GM12878 (cell line): ENCODE measurements at places on chromosomes 12 and 14.
A peak's percentile ranks its signal among the peaks of the same experiment; 100 is the strongest.

GRCh38 chr14:49766839-49767238 is 1.1 kb upstream of the KLHDC2 start:
- H3K4me1 ChIP-seq: peaks cover 7% of the 10 kb centered on the region
- DNase-seq: no peak
- H3K4me3 ChIP-seq: peak overlapping the region; percentile 93

- no peaks in the 10 kb centered on the region for H3K4me1 ChIP-seq
- no peaks in the 10 kb centered on the region for H3K27me3 ChIP-seq
- H3K36me3 ChIP-seq: no peaks in the 10 kb centered on the region
- no peak overlapping the region for H3K27ac ChIP-seq
- no peak overlapping the region for H3K4me3 ChIP-seq
Measured at GRCh38 chr12:89280833-89281538, 71.3 kb downstream of the DUSP6 start.

GRCh38 chr14:74554742-74555362 is 57.2 kb downstream of the LTBP2 start:
- no peaks in the 10 kb centered on the region for H3K4me1 ChIP-seq
- no peak overlapping the region for H3K27ac ChIP-seq
- peaks cover 1% of the 10 kb centered on the region for H3K27me3 ChIP-seq
- no peak for DNase-seq

DNA sequence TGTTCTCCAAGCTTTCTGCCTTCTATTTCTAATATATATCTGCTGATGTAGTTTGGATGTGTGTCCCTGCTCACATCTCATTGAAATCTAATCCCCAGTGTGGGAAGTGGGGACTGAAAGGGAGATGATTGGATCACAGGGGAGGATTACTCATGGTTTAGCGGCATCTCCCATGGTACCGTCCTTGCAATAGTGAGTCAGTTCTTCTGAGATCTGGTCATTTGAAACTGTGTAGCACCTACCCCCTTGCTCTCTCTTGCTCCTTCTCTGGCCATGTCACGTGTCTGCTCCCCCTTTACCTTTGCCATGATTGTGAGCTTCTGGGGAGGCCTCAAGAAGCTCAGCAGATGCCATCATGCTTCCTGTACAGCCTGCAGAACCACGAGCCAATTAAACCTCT is 26.2 kb upstream of the ALX1 start:
- no peaks in the 10 kb centered on the region for H3K36me3 ChIP-seq
- H3K4me1 ChIP-seq: no peaks in the 10 kb centered on the region
- H3K27me3 ChIP-seq: no peaks in the 10 kb centered on the region
- no peak for DNase-seq

DNA sequence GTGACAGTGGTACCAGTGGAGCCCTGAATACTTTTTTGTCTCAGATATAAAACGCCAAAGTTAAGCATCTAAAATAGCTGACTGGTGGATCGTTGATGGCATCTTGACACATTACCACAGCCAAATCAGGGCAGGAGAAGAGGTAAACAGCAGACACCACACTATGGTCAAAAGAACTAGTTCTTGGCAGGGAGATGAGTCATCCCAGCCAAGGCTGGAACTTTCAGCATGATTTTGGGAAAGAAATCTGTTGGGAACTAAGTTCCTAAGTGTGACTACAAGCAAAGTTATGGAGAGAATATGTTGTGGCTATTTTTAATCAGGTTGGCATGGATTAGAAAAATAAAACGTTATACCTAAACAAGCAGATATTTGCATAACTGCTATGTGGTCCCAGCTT is 36.9 kb downstream of the LGR5 start:
- H3K27ac ChIP-seq: no peak overlapping the region
- no peak for DNase-seq
- H3K4me1 ChIP-seq: no peaks in the 10 kb centered on the region
- H3K27me3 ChIP-seq: no peaks in the 10 kb centered on the region
- no peak overlapping the region for H3K4me3 ChIP-seq

GRCh38 chr12:125201940-125202339 is 136.7 kb downstream of the AACS start:
- no peak for DNase-seq
- H3K27me3 ChIP-seq: no peaks in the 10 kb centered on the region
- H3K36me3 ChIP-seq: no peaks in the 10 kb centered on the region
- no peak overlapping the region for H3K27ac ChIP-seq
- no peaks in the 10 kb centered on the region for H3K4me1 ChIP-seq
- H3K4me3 ChIP-seq: no peak overlapping the region

- H3K36me3 ChIP-seq: no peaks in the 10 kb centered on the region
- no peaks in the 10 kb centered on the region for H3K27me3 ChIP-seq
- DNase-seq: peak; percentile 13
- H3K4me3 ChIP-seq: no peak overlapping the region
Measured at GRCh38 chr12:101414533-101415119, 7.1 kb upstream of the ARL1 start.

DNA sequence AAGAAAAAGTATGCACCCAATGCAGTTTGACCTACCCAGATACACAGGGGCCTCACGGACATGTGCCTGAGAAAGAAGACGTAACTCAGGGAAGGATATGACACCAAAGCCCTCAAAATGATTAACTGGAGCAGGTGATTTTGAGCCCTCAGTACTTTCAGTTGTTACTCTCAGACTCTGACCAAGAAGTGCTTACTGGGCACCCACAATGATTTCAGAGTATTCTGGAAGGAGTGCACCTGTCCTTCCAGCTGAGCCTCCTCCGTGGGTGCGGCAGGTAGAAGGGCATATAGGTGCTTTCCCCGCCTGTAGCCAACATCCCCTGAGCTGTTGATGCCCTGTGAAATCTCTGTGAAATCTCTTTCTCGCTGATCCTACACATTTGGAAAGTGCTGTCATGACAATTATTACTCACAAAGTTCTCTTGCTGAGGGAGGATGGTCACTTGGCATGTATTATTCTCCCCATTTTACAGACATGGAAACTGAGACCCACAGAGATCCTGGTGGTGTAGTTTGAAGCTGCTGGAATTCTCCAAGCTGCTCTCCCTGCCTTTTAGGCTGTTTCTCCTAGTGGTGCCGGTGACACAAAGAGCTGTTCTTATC is 154.3 kb upstream of the CCND2 start:
- no peaks in the 10 kb centered on the region for H3K36me3 ChIP-seq
- peak overlapping the region; percentile 95 for H3K27ac ChIP-seq
- peak; percentile 98 for DNase-seq
- H3K4me3 ChIP-seq: no peak overlapping the region; the same call in 1 of the 2 replicates

GRCh38 chr12:14810953-14811483 is 3.0 kb downstream of the SMCO3 start:
- H3K4me1 ChIP-seq: no peaks in the 10 kb centered on the region
- H3K36me3 ChIP-seq: no peaks in the 10 kb centered on the region
- no peak overlapping the region for H3K4me3 ChIP-seq
- no peak for DNase-seq
- no peak overlapping the region for H3K27ac ChIP-seq

DNA sequence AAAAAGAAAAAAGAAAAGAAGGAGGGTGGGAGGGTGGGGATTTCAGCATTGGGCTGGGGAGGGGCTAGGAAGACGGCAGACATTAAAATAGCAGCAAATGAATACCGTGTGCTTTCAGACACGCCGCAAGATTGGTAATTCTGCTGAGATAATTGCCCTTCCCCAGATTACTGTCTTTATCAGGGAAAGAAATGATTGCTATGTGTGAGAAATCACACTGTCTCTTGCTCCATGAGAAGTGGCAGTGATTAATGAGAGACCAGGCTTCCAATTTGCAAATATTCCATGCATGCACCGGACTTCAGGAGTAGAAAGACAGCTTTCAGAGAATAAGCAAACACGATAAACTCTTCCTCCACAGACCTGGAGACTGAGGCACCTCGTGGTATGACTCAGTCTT is 7.6 kb upstream of the KCNA5 start:
- H3K4me3 ChIP-seq: no peak overlapping the region
- peaks cover 11% of the 10 kb centered on the region for H3K4me1 ChIP-seq
- H3K36me3 ChIP-seq: no peaks in the 10 kb centered on the region
- 0 out of 2 replicates have a peak, but pooled peaks cover 1% of the 10 kb centered on the region for H3K27me3 ChIP-seq

DNA sequence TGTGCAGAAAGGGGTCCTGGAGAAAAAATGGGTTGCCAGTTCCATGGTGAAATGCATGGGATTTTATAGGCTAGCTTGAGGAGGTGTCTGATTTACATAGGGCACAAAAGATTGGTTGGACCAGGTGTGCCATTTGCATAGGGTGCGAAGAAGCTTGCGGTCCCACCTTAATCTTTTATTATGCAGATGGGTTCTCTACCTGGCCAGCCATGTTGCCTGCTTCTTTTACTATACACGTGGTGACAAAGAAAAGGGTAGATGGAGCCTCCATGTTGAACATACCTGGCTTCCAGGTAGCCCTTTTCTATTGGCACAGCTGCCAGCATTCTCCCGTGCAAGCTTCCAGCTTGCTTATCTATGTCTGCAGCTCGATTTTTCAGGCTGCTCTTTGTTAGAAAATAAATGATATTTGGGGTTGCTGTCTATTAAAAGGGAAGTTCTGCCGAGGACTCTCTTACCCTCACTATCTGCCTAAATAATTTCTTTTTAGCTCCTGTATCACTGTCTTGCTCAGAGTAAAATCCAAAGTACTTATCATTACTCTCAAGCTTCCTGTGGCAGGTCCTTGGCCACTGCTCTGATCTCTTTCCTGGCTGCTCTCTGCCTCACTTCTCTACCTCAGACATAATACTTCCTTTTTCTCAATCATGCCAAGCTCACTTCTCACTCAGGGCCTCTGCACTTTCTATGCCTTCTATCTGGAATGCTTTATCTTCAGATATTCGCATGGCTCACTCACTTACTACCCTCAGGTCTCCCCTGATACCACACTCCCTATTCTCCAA is 216.0 kb upstream of the DAAM1 start:
- H3K36me3 ChIP-seq: no peaks in the 10 kb centered on the region
- H3K4me3 ChIP-seq: no peak overlapping the region
- no peak overlapping the region for H3K27ac ChIP-seq

- H3K4me1 ChIP-seq: no peaks in the 10 kb centered on the region
- no peaks in the 10 kb centered on the region; the same call in 1 of the 2 replicates for H3K27me3 ChIP-seq
- no peaks in the 10 kb centered on the region for H3K36me3 ChIP-seq
- no peak overlapping the region for H3K27ac ChIP-seq
Measured at GRCh38 chr12:452667-453210, 7.0 kb upstream of the B4GALNT3 start.

DNA sequence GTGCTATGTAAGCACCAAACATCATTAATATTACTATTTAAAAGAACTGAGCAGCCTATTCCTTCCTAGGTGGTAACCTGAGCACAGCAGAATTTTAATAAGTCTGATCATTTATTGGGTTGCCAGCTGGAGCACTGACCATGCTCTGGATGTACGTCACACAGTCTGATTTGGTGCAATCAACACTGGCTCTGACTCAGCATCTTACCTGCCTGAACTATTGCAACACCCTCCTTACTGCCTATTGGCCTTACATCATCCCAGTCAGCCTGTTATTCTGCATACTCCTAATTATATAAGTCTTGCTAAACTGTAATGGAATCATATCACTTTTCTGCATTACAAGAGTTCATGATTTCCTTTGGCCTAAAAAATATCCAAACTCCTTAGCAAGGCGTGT is 149.7 kb downstream of the PTPRO start:
- H3K27me3 ChIP-seq: no peaks in the 10 kb centered on the region; the same call in 1 of the 2 replicates
- H3K4me1 ChIP-seq: no peaks in the 10 kb centered on the region
- DNase-seq: no peak
- H3K4me3 ChIP-seq: no peak overlapping the region

DNA sequence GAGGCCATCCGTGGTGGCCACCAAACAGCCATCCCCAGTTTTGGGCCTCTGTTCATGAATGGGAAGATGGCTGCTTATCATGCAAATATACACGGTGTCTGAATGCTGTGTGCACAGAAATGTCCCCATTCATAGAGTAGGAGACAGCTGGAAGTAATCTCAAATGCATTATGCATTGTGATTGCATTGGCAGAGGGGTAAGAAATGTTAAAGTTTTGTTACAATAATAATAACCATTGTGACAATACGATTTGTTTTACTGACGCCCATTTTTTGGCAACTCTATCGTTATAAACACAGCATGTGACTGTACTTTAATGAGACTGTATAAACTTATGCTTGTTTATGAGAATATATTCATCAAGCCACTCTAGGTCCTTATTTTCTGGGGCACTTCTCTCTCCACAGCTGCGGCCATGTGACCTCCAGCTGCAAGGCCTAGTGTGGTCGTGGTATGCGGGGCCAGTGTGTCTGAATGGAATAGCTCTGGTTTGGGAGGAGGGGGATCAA is 474.3 kb downstream of the VRK1 start:
- H3K4me1 ChIP-seq: no peaks in the 10 kb centered on the region
- DNase-seq: no peak
- no peaks in the 10 kb centered on the region for H3K27me3 ChIP-seq

DNA sequence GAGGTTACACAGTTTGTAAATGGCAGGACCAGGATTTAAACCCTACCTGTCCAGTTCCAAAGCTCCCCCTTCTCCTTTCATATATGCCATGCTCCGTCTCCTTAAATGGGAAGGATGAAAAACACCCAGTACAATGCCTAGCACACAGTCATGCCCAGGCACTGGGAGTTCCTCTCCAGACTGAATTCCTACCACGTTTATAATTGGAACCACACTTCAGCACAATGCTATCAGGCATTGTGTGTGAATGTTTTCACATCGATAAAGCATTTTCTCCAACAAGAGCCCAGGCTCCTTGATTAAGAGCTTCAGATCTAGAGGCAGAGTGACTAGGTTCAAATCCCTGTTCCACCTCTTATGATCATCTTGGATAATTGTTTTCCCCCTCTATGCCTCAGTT is 2.7 kb upstream of the NUAK1 start:
- H3K36me3 ChIP-seq: no peaks in the 10 kb centered on the region
- no peak overlapping the region for H3K4me3 ChIP-seq

DNA sequence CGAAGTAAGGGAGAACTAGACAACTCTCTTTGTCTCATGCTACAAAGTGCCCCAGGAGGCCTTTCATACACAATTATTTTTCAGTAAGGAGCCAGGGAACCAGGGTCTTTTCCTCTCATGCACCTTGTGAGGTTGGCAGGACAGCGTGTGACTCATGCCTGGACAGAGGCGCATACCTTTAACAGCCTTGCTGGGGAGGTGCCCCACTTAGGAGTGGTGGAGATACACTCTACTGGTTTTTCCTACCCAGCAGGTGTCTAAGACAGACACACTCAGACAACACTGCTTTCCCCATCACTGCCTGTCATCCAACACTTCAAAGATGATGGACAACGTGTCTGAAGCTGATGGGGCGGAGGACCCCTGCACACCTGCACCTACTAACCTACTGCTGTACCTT is 49.1 kb downstream of the B4GALNT3 start:
- no peaks in the 10 kb centered on the region for H3K4me1 ChIP-seq
- DNase-seq: no peak
- no peaks in the 10 kb centered on the region for H3K36me3 ChIP-seq

GRCh38 chr12:120367924-120368788 is 808 bp downstream of the MSI1 start:
- H3K27me3 ChIP-seq: peaks cover 10% of the 10 kb centered on the region
- no peak overlapping the region for H3K4me3 ChIP-seq
- no peaks in the 10 kb centered on the region for H3K36me3 ChIP-seq
- no peak for DNase-seq

DNA sequence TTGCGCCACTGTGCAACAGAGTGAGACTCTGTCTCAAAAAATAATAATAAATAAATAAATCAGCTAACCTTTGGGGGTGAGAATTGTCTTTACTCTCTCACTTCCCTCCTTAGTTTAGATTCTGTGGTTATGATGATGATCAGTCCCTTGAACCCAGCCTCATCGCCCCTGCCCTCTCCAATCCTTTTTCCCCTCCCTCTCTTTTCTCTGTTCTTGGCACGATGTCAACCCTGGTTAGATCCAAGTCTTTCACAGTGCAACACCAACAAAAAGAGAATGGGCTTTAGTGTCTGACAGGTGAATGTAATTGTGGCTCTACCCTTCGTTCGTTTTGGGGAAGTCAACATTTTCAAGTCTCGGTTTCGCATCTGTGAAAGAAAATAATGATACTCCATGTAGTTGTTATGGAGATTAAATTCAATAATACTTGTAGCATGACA is 59.0 kb downstream of the NTN4 start:
- no peak overlapping the region for H3K4me3 ChIP-seq
- H3K27ac ChIP-seq: no peak overlapping the region
- H3K4me1 ChIP-seq: peaks cover 5% of the 10 kb centered on the region; the same call in 1 of the 2 replicates
